NCI-H1694 (cell line): ENCODE measurements at places on chromosomes 11 and 22.

- no peak for DNase-seq
Observed at GRCh38 chr22:22210375-22210774, 34.2 kb upstream of the VPREB1 start.

DNA sequence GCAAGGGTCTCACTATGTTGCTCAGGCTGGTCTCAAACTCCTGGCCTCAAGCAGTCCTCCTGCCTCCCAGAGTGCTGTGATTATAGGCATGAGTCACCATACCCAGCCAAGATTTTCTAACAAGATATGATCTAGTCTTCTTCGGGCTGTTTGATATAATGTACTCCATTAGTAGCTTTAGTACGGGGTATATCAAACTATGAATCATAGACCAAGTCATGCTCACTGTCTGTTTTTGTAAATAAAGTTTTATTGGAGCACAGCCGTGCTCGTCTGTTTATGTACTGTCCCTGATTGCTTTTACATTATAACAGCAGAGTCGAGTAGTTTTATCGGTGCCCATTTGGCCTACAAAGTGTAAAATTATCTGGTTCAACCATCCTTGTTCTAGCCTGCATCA is 43.9 kb upstream of the GRIK4 start:
- no peak for DNase-seq

DNA sequence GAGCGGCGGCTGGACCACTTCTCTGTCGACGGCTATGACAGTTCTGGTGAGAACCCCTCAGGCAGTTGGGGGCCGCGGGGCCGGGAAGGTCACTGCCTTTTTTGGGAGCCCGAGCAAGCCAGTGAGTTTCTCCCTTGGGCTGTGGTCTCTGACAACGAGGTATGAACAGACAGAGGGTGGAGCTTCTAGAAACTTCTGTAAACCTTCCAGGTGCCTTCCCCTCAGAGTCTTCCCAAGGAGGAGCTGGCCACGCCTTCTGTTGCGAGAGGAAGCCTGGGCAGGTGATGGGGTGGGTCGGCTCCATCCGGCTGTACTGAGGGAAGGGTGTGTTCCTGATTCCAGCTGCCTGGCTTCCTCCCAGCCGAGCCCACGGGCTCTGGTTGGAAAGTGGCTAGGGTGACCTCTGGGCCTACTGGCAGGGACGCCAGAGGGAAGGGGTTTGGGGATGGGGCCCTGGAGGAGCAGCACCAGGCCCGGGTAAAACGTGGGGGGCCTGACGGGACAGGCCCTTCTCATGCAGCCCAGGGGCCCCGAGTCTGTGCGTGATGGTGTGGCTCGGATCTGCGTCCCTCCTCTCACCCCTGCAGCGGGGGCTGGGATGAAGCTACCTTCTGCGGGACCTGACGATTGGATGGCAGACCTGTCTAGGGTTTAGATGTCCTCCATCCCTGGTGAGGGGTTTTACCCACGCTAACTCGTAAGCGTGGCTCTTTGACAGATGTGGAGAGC is 110.8 kb downstream of the KCNQ1OT1 start:
- DNase-seq = no peak

DNA sequence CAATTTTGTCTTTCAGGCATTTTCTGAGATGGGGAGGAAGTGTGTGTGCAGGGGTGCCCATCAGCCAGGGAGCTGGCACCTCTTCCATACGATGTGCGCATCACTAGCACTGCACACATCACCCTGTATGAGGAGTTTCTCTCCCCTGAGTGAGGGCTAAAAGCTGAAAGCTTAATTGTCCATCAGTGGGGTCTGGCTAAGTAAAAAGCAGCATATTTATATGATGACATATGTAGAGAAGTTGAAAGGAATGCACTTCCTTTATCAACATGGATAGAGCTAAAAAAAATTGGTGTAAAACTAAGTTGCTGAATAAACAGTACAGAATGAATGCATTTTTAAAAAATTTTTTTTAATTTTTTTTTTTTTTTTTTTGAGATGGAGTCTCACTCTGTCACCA is 4.0 kb downstream of the VSTM5 start:
- no peak for DNase-seq

- no peak for DNase-seq
Observed at GRCh38 chr11:87432022-87432421, 394.3 kb downstream of the TMEM135 start.
